H9 (cell line): ENCODE measurements at places on chromosomes 11 and 22. TPM values are rescaled to one million over a fixed set of nuclear protein-coding genes. Genes with fewer than 3 reads are reported as not detected.

Gene SLC6A5
- not detected in 2 replicates for total RNA-seq

Gene SCGB1A1
- not detected in 2 replicates for total RNA-seq

Gene OR51B5
- total RNA-seq: not detected in 2 replicates

Gene OR8G5
- total RNA-seq: not detected in 2 replicates

Gene USP47
- total RNA-seq: 24.3 and 26.7 TPM in 2 replicates

Gene TMEM191B
- total RNA-seq: 1.4 and 4.7 TPM in 2 replicates

Gene CRYBB1
- 4.3 and 5.4 TPM in 2 replicates for total RNA-seq

Gene IRAG1
- 2.4 and 3.3 TPM in 2 replicates for total RNA-seq

Gene ANO9
- 12.3 and 13.1 TPM in 2 replicates for total RNA-seq

Gene MMP11
- 4.9 and 5.3 TPM in 2 replicates for total RNA-seq

Gene APOL6
- total RNA-seq: 0.04 and 0.07 TPM in 2 replicates

Gene SF1
- total RNA-seq: 514 and 528 TPM in 2 replicates

Gene GTSE1
- 40.6 and 42.6 TPM in 2 replicates for total RNA-seq

Gene CHRM4
- total RNA-seq: 1.0 and 1.1 TPM in 2 replicates

Gene CCDC87
- 0.88 and 1.1 TPM in 2 replicates for total RNA-seq

Gene TUBA8
- 1.6 and 2.0 TPM in 2 replicates for total RNA-seq

Gene HTATIP2
- total RNA-seq: 32.8 and 33.6 TPM in 2 replicates

Gene EFCAB6
- total RNA-seq: 0.20 and 0.31 TPM in 2 replicates

Gene GAB4
- total RNA-seq: not detected in 2 replicates

Gene PGA5
- total RNA-seq: 0.33 TPM in 1 of 2 replicates, not detected in the other

Gene USH1C
- 1.0 and 1.5 TPM in 2 replicates for total RNA-seq

Gene RIC3
- 19.9 and 23.7 TPM in 2 replicates for total RNA-seq

Gene TP53AIP1
- total RNA-seq: not detected in 2 replicates

Gene LPXN
- 1.4 and 1.5 TPM in 2 replicates for total RNA-seq

Gene EXPH5
- 3.1 and 4.0 TPM in 2 replicates for total RNA-seq

Gene SLC25A18
- 2.3 and 3.0 TPM in 2 replicates for total RNA-seq

Gene PLAAT3
- total RNA-seq: 188 and 198 TPM in 2 replicates

Gene ADM2
- 11.4 and 11.9 TPM in 2 replicates for total RNA-seq

Gene SAMM50
- 56.6 and 57.2 TPM in 2 replicates for total RNA-seq

Gene PANX2
- total RNA-seq: 6.7 and 8.0 TPM in 2 replicates

Gene CADM1
- 11.9 and 12.5 TPM in 2 replicates for total RNA-seq

Gene CD3D
- total RNA-seq: not detected in 2 replicates
